Caco-2 (cell line): ENCODE measurements at places on chromosomes 1 and 21. TPM values are rescaled to one million over a fixed set of nuclear protein-coding genes. Genes with fewer than 3 reads are reported as not detected.
A peak's percentile ranks its signal among the peaks of the same experiment; 100 is the strongest.

GRCh38 chr1:204314893-204315658 lies 44.7 kb downstream of the PLEKHA6 start:
- no peaks in the 10 kb centered on the region for H3K27me3 ChIP-seq
- H3K27ac ChIP-seq, result peak overlapping the region; percentile 65
- no peak for DNase-seq
- H3K4me1 ChIP-seq, result peaks cover 62% of the 10 kb centered on the region
- no peaks in the 10 kb centered on the region for H3K36me3 ChIP-seq

DNA sequence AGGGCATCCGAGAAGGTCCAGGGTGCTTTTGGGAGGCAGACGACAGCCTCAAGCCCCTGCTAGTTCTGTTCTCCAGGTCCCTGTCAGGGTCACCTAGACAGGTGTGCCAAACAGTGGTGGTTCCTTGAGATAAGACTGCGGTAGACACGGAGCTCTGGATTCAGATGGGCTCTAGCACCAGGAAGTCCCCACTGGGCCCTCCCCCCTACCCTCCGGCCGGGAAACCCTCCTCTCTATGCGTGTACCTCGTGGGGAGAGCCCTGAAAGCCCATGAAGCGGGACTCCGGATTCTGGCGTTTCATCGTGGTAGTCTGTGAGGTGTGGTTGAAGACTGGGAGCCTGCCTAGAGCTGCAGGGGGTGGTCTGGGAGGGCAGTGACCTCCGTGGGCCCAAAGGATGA lies 2.1 kb upstream of the KCNA2 start:
- no peaks in the 10 kb centered on the region for H3K4me1 ChIP-seq
- no peak overlapping the region for H3K27ac ChIP-seq
- no peaks in the 10 kb centered on the region for H3K36me3 ChIP-seq
- no peaks in the 10 kb centered on the region; the same call in 1 of the 2 replicates for H3K27me3 ChIP-seq
- no peak overlapping the region for H3K4me3 ChIP-seq
- DNase-seq, result no peak

- H3K27ac ChIP-seq, result no peak overlapping the region
- no peaks in the 10 kb centered on the region for H3K36me3 ChIP-seq
- H3K4me3 ChIP-seq, result no peak overlapping the region
- H3K4me1 ChIP-seq, result no peaks in the 10 kb centered on the region
Observed at GRCh38 chr1:61672376-61672775, 52.6 kb downstream of the TM2D1 start.

DNA sequence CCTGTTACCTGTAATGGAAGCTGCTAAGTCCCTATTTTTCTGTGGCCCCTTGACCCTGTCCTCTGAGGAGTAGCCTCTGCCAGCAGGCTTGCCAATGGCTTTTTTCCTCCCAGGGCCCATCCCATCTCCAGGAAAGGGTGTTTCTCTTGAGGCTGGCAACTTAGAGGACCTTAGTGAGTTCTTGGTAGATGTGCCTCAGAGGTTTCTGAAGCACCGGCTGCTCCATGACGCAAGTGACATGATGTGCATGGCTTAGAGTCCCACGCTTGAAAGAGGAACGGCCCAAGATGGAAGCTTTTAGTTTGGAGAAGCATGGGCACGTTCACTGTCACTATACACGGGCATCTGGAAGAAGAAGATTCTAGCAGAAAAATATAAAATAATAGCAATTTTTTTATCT lies 63.0 kb downstream of the TGFB2 start:
- no peaks in the 10 kb centered on the region for H3K27me3 ChIP-seq
- H3K4me3 ChIP-seq, result no peak overlapping the region
- H3K27ac ChIP-seq, result no peak overlapping the region
- no peaks in the 10 kb centered on the region for H3K4me1 ChIP-seq

GRCh38 chr1:100657876-100658715 lies 61.4 kb upstream of the VCAM1 start:
- no peaks in the 10 kb centered on the region for H3K4me1 ChIP-seq
- no peaks in the 10 kb centered on the region for H3K36me3 ChIP-seq
- no peak for DNase-seq
- H3K4me3 ChIP-seq, result no peak overlapping the region

GRCh38 chr1:216892581-216893160 lies 169.4 kb upstream of the ESRRG start:
- H3K27me3 ChIP-seq, result no peaks in the 10 kb centered on the region
- no peak for DNase-seq
- peaks cover 17% of the 10 kb centered on the region for H3K4me1 ChIP-seq
- no peak overlapping the region for H3K4me3 ChIP-seq
- H3K36me3 ChIP-seq, result no peaks in the 10 kb centered on the region

GRCh38 chr1:241834733-241835377 lies 13.1 kb upstream of the EXO1 start:
- no peaks in the 10 kb centered on the region for H3K27me3 ChIP-seq
- no peak overlapping the region for H3K4me3 ChIP-seq
- H3K36me3 ChIP-seq, result no peaks in the 10 kb centered on the region
- H3K27ac ChIP-seq, result no peak overlapping the region
- H3K4me1 ChIP-seq, result no peaks in the 10 kb centered on the region
- peak; percentile 23 for DNase-seq

Gene MAP10
- total RNA-seq, result not detected in 2 replicates

DNA sequence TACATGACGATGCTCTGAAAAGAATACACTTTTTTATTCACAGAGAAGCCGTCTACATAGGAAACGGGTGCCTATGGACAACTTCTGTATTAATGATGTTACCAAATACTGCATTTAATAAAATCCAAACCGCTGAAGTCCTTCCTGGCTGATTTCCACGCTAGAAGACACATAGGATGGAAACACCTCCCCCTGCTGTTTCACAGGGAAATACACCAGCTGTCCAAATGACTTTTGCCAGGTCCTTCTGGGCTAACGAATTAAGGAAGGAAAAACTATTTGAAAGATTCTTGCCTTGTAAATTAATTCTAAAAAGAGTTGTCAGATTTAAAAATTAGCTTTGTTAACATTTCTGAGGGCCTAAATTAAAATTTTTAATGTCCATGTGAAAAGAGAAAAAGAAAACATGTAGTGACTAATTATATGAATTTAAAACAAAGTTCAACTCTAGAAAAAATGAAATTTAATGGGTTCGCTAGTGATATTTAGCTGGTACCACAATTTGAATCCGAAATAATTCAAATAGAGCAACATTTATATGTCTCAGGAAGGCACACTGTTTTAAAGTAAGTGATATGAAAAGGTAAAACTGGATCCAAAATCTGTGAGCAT lies 146.0 kb downstream of the RERE start:
- peak overlapping the region; percentile 33 for H3K27ac ChIP-seq
- H3K27me3 ChIP-seq, result no peaks in the 10 kb centered on the region
- no peaks in the 10 kb centered on the region for H3K36me3 ChIP-seq
- DNase-seq, result peak; percentile 44
- H3K4me3 ChIP-seq, result no peak overlapping the region

Gene KLF17
- not detected in 2 replicates for total RNA-seq

- no peaks in the 10 kb centered on the region for H3K27me3 ChIP-seq
- no peaks in the 10 kb centered on the region for H3K36me3 ChIP-seq
- no peak for DNase-seq
- no peak overlapping the region for H3K27ac ChIP-seq
- H3K4me1 ChIP-seq, result no peaks in the 10 kb centered on the region
Observed at GRCh38 chr1:89576013-89576412, 51.4 kb downstream of the LRRC8B start.

DNA sequence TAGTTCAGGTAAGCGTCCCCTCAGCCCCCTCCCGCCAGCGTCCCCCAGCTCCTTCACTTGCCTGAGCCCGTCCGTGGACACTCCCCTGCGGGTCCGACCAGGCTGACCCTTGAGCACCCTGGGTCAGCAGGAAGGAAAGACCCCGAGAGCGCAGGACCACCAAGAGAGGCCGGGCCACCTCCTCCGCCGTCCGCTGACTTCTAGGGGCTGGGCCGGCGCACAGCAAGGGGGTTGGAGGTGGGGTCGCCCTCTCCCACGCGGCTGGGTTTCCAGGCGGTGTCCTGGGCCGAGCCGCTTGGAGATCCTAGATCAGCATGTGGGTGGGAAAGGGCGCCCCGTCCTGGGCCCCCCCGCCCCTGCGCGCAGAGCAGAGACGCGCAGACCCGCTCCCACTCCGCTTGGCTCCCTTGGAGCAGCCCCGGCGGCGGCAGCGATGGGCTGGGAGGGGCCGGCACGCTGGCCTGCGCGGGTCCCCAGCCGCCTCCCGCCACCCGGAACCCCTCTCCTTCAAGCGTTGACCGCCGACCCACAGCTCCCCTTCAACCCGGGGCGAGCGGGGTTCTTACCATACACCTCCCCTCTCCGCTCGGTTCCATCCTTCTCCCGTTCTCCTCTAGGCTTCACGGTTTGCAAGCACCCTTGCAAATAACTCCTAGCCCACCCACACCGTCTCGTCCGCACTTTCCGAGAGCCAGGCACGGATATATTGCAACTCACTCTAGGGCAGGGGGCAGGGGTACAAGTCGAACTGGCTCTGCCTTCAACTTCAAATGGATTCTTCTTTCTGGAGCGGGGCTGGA lies 7.5 kb downstream of the KNCN start:
- no peak overlapping the region for H3K27ac ChIP-seq
- no peak overlapping the region for H3K4me3 ChIP-seq
- no peaks in the 10 kb centered on the region for H3K36me3 ChIP-seq
- H3K27me3 ChIP-seq, result no peaks in the 10 kb centered on the region

DNA sequence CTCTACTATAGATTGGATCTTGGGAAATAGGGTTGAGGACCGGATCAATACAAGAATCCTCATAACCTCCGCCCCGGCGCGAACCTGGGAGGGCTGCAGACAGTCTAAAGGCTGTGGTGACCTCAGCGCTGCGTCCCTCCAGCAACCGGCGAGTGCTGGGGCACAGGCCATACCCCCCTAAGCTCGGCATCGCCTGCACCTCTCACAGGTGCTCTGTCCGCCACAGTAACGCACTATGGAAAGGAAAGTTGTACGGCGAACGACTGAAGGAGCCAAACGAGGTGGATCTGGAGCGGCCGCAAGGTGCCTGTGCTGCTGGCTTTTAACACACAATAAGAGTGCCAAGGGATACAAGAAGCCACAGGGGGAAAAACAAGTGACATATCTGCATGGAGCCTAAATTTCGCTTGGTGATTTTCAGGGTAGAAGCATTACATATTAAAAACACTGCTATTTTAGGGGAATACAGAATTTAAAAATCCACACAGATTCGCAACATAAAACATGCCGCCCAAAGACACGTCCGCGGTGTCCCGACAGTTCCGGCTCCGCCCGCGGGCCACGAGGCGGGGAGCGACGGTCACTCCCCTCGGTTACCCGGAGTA lies 1.4 kb upstream of the RBM15 start:
- no peak overlapping the region for H3K27ac ChIP-seq
- H3K36me3 ChIP-seq, result no peaks in the 10 kb centered on the region
- H3K4me1 ChIP-seq, result peaks cover 18% of the 10 kb centered on the region; the same call in 1 of the 2 replicates
- H3K27me3 ChIP-seq, result no peaks in the 10 kb centered on the region
- H3K4me3 ChIP-seq, result peak overlapping the region; percentile 73

DNA sequence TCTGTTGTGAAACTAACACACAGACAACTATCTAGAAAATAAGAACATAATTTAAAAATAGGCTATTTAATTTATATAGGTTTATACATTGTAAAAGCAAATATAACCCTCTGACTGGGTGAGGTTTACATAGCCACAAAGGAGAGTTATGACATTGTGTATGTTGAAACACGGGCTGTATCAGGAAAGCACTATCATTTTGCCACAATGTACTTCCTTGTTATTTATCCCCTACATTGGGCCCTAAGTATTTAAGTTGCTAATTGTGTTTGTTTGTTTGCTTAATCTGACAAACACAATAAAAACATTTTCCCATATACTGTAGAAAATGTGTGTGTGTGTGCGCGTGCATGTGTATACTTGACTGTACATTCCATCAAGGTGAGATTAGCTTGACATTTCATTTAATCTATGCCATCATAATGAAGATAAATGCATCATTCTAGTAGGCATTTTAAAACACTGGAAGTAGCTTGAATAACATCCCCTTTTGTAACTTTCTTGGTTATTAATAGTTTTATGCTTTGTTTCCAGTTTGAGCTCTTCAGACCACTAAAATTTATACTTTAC lies 72.1 kb downstream of the RGS13 start:
- no peaks in the 10 kb centered on the region for H3K27me3 ChIP-seq
- H3K27ac ChIP-seq, result no peak overlapping the region
- DNase-seq, result no peak
- H3K4me1 ChIP-seq, result no peaks in the 10 kb centered on the region; the same call in 1 of the 2 replicates
- no peaks in the 10 kb centered on the region for H3K36me3 ChIP-seq
- no peak overlapping the region for H3K4me3 ChIP-seq

GRCh38 chr1:912740-913301 lies 10.9 kb upstream of the SAMD11 start:
- no peak overlapping the region for H3K4me3 ChIP-seq
- no peak overlapping the region for H3K27ac ChIP-seq
- peak; percentile 37 for DNase-seq

DNA sequence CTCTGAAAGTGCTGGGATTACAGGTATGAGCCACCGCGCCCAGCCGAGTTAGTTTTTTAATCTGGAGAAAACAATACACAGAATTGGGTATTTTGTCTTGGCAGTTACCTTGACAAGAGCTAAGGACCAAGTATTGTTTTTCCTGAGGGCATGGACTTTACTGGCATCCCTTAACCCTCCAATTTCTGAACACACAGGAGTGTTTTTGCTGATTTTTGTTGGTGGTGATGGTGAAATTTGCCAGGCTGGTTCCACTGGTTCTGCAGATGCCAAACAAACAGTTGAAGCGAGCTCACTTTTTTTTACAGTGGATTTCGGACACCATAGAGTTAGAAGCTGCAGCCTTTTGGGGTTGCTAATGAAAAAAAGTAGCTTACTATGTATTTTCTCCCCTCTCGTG lies 37.2 kb upstream of the SH3D21 start:
- peak overlapping the region; percentile 31 for H3K27ac ChIP-seq
- H3K36me3 ChIP-seq, result no peaks in the 10 kb centered on the region; the same call in 1 of the 2 replicates
- no peak overlapping the region for H3K4me3 ChIP-seq
- H3K4me1 ChIP-seq, result peaks cover 16% of the 10 kb centered on the region
- no peak for DNase-seq

DNA sequence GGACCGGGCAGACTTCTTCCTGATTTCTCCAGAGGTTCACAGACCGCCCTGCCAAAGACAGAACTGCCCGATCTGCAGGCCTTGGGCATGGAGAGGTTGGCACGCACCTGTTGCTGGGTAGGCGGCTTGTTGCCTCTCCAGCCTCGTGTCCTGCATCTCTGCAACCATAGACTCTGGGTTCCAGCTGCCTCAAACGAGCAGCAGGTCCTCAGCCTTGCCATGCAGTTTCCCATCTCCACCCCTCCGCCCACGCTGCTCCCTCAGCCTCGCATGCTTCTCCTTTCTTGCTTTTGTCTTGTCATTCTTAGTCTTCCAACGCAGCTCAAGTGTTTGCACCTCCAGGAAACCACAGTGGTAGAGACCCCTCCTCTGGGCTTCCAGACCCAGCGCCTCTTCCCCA lies 126.2 kb downstream of the LACTBL1 start:
- H3K4me1 ChIP-seq, result no peaks in the 10 kb centered on the region
- H3K27me3 ChIP-seq, result no peaks in the 10 kb centered on the region
- no peak for DNase-seq
- H3K27ac ChIP-seq, result no peak overlapping the region

Gene TNFAIP8L2
- not detected in 2 replicates for total RNA-seq

Gene KCNJ9
- not detected in 2 replicates for total RNA-seq
